Right renal pelvis (tissue), 4 donors: ENCODE measurements at places on chromosomes 5 and 9. TPM values are rescaled to one million over a fixed set of nuclear protein-coding genes. Genes with fewer than 3 reads are reported as not detected.

- DNase-seq = no peak
Observed at GRCh38 chr5:77438071-77438470, 54.0 kb downstream of the WDR41 start.

DNA sequence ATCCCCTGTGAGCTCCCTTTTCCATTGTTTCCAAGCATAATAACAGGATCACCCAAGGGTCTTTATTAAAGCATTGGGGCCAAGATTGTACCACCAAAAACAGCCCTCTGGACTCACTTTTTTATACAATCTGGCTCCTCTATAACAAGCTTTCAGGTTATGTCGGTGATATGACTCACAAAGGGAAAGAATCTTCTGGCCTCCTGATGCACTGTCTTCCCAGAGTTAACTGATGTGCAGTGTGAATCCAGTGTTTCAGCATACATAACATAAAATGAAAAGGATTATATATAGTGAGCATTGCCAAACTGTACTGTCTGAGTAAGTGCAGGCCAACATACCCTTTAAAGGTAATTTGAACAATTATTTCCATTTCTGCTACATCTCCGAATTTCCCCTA is 33.9 kb upstream of the MAN2A1 start:
- DNase-seq = no peak

HINT1 gene
- polyA plus RNA-seq = 446 TPM

- no peak for DNase-seq
Observed at GRCh38 chr5:180799902-180800801, 2.5 kb downstream of the MGAT1 start.

IL5 gene
- 0.21 TPM for polyA plus RNA-seq

- DNase-seq = no peak
Observed at GRCh38 chr9:26426551-26427131, 466.0 kb downstream of the CAAP1 start.

DNA sequence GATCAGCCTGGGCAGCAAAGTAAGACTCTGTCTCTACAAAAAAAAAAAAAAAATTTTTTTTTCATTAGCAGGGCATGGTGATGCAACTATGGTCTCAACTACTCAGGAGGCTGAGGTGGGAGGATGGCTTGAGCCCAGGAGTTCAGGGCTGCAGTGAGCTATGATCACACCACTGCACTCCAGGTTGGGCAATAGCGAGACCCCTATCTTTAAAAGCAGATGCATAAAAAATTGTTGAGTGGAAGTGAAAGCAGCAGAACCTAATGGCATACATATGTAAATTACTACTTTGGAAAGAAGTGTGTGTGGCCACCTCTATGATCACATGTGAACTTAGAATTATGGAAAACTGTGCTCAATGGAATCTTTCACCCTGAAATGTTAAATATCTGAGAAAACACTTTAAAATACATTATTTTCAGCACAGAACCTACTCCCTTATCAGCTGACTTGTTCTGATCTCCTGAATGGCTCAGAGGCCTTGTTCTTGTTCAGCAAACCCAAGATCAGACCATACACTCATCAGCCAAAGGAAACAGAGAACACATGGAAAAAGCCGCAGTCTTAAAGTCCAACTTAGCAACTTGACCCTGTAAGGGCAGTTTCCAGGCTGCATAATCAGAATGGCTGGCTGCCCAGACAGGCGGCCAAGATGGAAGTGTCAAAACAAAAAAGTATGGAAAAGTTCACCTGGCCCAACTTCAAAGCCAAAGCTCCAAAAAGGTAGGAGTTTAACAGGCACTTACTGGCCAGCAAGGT is 56.5 kb downstream of the SIL1 start:
- no peak for DNase-seq

GRCh38 chr5:40233268-40233667 is 446.4 kb upstream of the PTGER4 start:
- DNase-seq = no peak

DNA sequence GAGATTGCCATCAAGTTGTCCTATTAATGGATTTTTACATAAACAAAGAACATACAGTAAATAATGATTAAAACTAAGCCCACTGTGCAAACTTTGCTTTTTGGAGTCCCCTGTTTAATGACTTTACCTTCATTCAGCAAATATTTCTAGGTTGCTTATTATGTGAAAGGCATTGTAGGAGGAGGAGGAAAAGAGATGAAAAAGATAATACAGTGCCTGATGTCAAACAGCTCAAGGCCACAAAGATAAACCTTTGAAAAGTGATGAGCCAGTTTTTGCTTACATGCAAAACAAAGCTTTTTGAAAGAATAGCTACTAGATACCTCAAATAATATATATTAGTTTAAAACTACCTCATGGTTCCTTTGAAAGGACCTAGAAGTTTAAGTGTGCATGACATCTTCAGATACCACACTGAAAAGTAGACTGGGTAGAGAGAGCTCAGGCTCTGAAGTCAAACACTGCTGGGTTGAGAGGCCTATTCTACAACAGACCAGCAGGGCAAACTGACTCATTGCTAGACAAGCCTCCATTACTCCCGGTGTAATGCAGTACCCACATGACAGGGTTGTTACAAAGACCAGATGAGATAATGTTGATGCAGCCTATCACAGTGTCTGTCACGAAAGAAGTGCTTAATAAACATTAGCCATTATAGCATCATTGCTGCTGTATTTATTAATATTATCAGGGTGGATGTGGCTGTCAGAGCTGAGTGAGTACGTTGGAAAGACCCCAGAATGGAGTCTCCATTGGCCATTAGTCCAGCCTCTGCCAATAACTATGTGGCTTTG is 11.8 kb downstream of the DEPDC1B start:
- DNase-seq = no peak

DNA sequence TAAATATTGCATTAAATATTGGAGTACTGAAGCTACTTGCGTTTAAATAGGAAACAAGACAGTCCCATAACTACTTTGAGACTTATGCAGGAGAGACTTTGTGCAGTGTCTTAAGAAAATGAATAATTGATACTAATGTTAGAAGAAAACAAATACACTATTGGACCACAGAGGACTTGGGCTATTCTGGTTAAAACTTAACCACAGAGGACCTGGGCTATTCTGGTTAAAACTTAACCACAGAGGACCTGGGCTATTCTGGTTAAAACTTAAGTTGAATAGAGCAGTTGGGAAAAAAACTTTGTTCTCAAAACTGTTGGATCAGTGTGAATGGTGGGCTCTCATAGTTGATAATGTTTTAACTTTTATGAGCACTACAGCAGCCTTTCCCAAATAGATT is 141.7 kb downstream of the WDR70 start:
- DNase-seq = no peak

DNA sequence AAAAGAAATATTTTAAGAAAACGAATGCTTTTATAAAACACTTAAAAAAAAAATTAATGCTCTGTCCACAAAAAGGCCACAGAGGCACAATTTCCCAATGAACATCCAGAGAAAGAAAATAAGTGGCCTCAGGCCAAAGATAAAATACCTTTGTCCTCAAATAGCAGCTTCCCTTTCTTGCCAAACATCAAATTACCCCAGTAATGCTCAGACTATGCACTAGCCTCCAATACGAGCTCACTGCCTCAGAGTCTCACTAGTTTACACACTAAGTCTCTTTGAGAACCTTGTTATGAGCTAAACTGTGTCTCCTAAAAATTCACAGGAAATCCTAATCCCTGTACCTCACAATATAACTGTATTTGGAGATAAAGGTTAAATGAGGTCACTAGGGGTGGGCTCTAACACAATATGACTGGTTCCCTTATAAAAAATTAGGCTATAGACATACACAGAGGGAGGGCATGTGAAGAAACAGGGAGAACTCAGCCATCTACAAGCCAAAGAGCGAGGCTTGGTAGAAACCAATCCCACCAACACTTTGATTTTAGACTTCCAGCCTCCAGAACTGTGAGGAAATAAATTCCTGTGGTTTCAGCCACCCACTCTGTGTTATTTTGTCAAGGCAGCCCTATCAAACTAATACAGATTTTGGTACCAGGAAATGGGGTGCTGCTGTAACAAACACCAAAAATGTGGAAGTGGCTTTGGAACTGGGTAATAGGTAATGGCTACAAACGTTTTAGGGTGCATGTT is 4.4 kb downstream of the MPDZ start:
- no peak for DNase-seq

GRCh38 chr9:16645970-16646369 is 224.5 kb downstream of the BNC2 start:
- DNase-seq = no peak

DNA sequence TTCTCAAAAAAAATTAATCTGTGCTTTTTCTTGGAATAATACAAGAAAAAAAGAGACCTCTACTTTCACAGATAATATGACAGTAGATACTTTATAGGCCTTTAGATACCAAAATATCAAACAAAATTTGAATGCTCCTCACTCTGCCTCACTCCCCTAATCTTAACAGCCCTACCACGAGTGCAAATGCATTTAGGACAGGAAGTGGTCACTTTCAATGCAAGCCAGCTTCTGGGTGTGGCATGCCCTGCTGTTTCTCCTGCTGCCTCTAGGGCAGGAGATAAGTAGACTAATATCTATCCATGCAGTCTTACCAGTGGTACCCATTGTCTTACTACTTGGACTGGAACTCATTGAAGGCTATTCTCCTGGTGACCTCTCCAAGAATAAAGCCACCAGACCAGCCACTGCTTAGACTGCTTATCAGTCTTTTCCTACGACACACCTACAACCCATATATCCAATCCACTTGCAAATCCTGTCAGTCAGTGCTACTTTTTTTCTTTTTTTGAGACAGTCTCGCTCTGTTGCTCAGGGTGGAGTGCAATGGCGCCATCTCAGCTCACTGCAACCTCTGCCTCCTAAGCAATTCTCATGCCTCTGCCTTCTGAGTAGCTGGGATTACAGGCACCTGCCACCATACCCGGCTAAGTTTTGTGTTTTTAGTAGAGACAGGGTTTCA is 23.0 kb downstream of the FRRS1L start:
- DNase-seq = no peak
